ENCODE measurements at places on chromosomes 11 and 22. TPM values are rescaled to one million over a fixed set of nuclear protein-coding genes. Genes with fewer than 3 reads are reported as not detected.

GRCh38 chr22:41642331-41643110, 21.4 kb downstream of the XRCC6 start:
- DNase-seq: no peak

DNA sequence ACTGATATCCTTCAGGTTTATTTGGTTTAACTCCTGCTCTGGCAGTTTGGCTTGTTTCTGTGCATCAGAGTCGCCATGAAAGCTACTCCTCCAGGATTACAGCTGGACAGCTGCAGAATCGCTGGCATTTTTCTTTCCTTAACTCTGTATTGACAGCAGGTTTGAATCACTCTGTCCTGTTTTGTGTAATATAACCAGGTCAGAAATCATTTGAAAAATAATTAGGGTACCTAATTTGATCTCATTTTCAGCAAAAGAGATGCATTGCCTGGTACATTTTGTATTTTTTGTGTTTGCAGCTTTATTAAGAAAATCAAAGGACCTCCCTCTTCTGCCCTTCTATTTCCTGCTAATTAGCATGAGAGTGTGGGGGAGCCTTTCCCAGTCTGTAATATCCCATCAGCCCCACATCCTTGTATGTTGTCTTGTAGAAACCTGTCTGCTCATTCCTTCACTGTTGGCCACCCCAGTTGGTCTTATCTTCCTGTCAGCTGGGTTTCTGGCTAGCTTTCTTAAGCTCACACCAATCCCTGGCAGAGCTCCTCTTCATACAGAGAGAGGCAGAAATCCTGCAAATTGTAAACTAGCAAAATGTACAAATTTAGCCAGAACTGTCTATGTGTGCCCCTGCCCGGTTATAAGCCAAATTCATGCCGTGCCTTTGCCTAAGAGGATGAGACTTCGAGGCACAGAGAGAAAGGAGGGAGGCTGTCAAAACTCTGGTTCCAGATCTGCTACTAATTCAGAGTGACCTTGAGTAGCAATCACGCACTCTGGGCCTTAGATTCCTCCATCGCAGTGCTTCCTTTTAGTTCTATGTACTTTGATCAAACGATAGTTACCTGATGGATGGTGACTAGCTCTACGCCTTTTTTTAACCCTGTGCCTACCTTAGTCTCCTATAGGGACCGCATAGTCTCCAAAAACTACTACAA, 200.6 kb downstream of the NAV2 start:
- DNase-seq: no peak

- DNase-seq: no peak
Measured at GRCh38 chr11:7089328-7090251, 792 bp downstream of the RBMXL2 start.

DNA sequence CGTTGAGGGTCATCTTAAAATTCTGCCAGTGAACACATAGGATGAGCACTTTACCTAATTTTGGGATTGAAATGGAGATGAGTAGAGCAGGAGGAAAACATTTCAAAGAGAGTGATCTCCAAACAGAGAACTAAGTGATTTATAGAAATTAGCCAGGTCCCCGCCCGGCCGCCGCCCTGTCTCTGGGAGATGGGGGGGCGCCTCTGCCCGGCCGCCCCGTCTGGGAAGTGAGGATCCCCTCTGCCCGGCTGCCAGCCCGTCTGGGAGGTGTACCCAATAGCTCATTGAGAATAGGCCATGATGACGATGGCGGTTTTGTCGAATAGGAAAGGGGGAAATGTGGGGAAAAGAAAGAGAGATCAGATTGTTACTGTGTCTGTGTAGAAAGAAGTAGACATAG, 276.7 kb upstream of the C11orf87 start:
- DNase-seq: no peak

DNA sequence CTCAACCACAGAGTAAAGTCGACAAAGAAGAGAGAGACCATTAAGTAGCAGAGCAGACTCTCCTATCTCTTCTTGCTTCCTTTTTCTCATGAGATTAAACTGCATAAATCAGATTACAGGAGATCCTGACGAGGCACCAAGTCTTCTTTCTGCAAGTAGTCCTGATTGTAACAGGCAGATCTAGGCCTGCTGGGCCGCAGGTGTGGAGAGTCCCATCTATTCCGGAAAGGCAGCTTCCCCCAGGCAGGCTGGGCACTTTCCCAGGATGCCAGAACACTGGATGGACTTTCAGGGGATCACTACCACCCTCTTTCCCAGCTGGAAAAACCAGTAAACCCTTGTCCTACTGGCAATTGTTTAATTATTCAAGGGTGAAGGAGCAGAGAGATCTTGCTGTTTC, 173.0 kb upstream of the CADM1 start:
- DNase-seq: no peak

GRCh38 chr11:587546-587945, 11.3 kb downstream of the PHRF1 start:
- DNase-seq: no peak

DNA sequence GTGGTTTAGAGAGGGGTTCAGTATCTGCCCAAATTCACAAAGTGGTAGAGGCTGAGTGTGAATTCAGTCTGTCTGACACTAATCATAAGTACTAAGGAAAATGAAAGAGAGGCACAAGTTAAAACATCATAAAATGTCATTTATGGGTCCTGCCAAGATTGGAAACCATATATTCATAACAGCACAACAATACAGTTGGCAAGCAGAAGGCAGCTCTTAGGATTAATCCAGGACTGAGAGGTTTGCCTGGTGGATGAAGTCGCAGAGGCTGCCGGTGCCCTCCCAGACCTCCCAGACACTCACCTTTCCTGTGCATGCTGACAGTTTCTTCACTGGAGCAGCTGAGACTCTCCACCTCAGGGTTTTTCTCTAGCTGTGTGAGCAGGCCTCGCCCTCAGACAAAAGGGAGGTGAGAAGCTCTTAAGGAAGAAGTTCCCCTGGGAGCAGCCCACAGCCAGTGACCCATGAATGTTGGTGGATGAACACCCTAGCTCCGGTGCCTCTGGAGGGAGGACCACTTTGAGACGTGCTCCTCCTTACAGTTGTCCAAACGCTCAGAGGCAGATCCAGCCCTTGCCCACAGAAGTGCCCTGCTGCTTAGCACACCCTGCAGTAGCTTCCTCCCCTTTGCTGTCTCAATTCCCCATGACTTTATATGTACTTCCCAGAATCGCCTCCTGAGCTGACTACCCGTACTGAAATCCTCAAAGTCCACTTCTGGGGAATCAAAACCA, 43.7 kb downstream of the MAML2 start:
- no peak for DNase-seq

- DNase-seq: no peak
Measured at GRCh38 chr11:779955-780532, 2.8 kb upstream of the GATD1 start.

DNA sequence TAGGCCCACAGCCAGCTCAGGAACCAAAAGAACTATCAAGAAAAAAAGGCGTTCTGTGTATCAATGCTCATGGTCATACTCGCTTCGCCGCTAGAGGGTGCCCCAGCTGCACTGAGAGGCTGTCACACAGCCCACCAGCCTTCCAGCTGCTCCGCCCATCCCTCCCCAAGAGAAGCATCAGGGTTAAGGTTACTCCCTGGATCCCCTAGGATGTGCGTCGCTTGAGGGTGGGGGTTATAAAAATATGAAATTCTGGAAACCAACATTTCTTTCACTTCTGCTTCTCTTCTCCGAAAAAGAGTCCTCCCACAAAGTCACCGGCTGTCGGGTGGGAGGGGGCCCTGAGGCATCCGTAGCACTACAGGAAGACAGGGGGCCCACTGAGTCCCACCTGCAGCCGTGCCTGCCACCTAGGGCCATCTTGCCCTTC, 1.7 kb downstream of the CBX6 start:
- DNase-seq: no peak

GRCh38 chr11:27465629-27466028, 7.0 kb downstream of the LGR4 start:
- DNase-seq: no peak

DNA sequence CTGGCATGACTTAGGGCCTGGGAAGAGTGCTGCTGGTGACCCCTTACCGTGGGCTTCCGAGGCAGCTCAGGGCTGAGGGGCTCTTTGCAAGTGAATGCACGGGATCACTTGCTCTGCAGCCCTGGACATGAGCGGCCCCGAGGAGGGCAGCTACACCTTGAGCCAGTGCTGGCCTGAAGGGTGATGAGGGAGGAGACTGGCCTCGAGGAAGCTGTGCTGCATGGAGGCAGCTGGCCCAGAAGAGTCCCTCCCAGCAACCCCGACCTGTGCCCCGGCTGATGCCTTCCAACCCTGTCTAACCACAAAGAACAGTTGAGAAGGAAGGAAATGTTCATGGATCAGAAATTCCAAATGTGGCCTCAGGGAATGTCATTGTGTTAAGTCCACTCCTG, 45.2 kb downstream of the TBX1 start:
- peak; percentile 12 for DNase-seq

GRCh38 chr22:22076932-22077703, 94.5 kb upstream of the TOP3B start:
- no peak for DNase-seq

Gene BDNF
- total RNA-seq: 4.8 TPM

Gene FOSL1
- 46.5 TPM for total RNA-seq

Gene MMP8
- total RNA-seq: not detected

Gene TBX1
- total RNA-seq: not detected

Gene OR6T1
- not detected for total RNA-seq
